ENCODE measurements at places on chromosomes 7 and 10.

DNA sequence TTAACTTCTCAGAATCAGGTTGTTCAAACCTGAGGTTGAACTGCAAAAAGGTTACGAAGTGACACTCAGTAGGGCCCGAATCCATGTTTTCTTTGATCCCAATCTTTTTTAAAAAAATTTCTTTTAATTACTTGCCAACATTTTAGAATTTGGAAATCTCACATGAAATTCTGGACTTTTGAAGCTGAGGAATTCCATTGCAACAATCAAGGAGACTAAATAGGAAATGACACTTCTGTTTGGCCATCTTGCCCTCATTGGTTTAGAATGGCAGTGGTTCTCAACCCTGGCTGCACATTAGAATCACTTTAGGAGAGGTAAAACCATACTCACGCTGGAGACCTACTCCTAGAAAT lies 471 bp upstream of the TOMM7 start:
- no peak for DNase-seq

- DNase-seq = no peak
Measured at GRCh38 chr7:33903791-33904680, 1.3 kb upstream of the BMPER start.

DNA sequence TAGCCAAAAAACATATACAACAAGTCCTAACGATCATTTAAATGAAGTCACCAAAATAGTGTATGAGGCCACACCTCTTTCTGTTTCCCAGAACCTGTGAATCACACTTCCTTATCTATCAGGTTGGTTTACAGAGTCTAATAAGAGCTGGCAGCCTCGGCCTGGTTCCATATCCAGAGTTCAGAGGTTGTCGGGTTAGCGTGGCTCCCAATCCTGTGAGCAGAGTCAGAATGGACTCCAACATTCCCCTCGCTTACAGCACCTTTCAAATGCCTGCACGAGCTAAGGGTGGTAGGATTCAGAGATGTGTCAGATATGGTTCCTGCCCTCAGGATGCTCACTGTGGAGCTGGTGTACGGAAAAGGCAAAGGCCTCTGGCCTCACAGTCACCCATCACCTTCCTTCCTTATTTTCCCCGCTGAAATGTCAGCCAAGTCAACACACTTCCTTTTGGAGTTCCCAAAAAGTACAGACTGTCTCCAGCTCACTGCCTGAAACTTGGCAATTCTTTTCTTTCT lies 6.0 kb downstream of the IL15RA start:
- no peak for DNase-seq

GRCh38 chr10:119538632-119539358 lies 3.7 kb downstream of the RGS10 start:
- DNase-seq = no peak

DNA sequence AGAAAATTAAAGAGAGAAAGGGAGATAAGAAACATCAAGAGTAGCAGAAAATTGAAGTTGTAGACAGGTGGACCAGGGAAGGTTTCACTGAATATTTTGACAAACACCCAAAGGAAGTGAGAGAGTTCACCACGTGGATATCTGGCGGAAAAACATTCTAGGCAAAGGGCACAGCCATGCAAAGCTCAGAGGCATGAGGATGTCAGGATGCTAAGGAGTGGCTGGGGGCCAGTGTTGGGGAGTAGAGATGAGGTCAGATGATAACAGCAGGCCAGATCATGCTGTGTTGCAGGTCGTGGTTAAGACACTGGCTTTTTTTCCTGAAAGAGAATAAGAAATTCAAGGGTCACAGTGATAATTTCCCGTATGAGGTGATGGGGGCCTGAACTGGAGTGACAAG lies 181.9 kb downstream of the DGKI start:
- DNase-seq = no peak

GRCh38 chr10:124353091-124353815 lies 65.5 kb downstream of the OAT start:
- DNase-seq = no peak

GRCh38 chr10:12704488-12704887 lies 297.0 kb downstream of the CCDC3 start:
- no peak for DNase-seq
